ENCODE measurements at places on chromosomes 1 and 21.

- DNase-seq, result no peak
These were observed 86.4 kb downstream of the NAV1 start for GRCh38 chr1:201625226-201625761.

DNA sequence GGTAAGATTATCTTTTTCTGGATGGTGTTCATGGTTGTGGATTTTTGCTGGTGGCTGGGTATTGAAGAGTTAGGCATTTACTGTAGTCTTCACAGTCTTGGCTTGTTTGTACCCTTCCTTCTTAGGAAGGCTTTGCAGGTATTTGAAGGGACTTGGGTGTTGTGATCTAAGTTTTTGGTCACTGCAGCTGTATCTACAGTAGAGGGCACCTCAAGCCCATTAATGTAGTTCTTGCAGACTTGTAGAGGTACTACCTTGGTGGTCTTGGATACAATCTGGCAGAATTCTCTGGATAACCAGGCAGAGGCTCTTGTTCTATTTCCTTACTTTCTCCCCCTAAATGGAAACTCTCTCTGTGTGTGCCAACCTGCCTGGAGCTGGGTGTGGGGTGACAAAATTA is 155.8 kb upstream of the BRINP3 start:
- no peak for DNase-seq

DNA sequence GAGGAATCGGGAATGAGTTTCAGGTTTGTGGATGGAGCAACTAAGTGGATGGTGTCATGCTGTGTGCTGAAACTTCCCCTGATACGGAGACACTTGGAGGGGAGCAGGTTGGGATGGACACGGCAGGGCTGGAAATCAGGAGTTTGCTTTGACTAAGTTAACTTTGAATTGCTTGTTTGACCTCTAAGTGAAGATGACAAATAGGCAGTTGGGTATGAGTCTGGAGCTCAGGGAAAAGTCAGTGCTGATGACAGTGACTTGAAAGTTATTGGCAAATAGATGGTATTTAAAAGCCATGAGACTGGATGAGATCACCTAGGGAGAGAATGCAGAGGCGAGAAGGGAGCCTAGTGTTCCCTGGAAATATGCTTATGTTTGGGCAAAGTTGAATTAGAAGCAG is 12.8 kb upstream of the ZSCAN20 start:
- no peak for DNase-seq

DNA sequence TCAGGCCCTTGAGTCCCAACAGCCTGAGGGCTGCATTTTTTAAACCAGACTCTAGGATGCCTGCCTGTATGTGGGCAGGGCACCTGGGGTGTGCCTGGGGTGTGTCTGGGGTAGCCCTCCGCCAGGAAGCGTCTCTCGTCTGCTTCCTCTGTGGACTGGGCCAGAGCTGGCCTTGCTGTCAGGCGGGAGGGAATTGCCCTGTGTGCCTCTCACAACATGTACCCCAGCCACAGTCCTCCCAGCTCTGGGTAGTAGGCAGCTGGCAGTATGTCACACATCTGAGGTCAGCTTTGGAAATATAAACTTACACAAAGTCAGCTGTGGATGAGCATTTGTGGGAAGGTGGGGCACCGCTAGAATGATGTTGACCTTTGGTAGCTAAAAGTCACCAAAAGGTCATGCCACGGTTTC is 13.0 kb downstream of the TRAF5 start:
- DNase-seq, result no peak

- DNase-seq, result no peak
These were observed 348.0 kb downstream of the KCNT2 start for GRCh38 chr1:196260270-196260669.

GRCh38 chr21:33769057-33769456 is 126.8 kb downstream of the ITSN1 start:
- no peak for DNase-seq

DNA sequence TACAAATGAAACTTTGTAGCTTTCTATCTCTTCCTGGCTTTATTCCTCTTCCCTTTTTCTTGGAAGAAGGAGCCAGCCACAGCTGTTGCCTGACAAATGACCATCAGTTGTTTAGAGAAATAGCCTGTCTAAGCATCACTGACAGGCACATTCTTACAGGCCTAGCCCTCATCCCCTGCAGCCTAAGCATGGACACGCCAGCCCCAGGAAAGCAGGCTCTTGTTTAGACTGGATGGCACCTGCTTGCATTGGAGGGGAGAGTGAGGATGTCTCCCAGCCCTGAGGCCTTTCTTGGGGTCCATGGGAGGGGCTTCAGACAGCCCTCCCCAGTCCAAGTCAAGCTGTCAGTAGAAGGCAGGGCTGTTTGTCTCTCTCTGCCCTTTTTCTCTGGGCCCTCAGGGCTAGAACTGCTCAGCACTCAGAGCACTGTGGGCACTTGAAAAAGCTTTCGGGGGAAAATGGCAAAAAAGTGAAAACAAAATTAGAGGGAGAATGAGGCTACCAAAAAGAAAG is 282.5 kb upstream of the PLXNA2 start:
- DNase-seq, result no peak

DNA sequence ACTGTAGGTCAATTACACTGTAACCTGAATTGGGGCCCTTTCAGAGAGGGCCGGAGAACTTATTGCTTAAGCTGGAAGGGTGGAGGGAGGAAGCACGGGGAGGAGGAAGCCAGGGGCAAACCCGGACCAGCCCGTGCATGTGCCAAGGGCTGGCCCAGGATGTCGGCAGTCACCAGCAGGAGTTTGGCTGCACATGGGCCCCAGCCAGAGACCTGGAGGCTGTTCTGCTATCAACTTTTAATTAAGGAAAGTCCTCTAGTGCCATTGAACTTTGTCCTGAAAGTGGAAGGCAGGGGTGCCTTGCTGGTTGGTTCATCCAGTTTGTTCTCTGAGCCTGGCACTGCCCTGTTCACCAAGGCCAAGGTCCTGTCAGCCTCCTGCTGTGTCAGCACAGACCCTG is 200.8 kb upstream of the VAMP3 start:
- no peak for DNase-seq

DNA sequence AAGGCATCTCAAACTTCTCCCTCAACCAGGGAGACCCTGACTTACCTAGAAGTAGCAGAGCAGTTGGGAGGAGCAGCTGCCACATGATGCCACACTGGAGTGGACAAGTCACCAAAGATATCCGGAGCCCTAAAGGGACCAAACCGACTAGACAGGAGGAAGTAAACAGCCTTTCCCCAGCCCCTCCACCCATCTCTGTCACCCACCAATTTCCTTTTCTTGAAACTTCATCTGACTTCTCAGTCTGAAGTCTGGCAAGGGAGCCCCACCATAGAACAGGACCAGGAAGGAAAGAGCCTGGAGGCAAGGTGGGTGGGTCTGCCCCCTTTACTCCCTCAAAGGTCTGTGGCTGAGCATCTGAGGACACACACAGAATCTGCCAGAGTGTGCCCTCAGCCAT is at the start of gene FCGR3A:
TSS of gene FCGR3A (minus strand) at position 167 of the 400 bp plus-strand sequence. CDS start at position 85, 82 bp downstream.
- DNase-seq, result no peak

DNA sequence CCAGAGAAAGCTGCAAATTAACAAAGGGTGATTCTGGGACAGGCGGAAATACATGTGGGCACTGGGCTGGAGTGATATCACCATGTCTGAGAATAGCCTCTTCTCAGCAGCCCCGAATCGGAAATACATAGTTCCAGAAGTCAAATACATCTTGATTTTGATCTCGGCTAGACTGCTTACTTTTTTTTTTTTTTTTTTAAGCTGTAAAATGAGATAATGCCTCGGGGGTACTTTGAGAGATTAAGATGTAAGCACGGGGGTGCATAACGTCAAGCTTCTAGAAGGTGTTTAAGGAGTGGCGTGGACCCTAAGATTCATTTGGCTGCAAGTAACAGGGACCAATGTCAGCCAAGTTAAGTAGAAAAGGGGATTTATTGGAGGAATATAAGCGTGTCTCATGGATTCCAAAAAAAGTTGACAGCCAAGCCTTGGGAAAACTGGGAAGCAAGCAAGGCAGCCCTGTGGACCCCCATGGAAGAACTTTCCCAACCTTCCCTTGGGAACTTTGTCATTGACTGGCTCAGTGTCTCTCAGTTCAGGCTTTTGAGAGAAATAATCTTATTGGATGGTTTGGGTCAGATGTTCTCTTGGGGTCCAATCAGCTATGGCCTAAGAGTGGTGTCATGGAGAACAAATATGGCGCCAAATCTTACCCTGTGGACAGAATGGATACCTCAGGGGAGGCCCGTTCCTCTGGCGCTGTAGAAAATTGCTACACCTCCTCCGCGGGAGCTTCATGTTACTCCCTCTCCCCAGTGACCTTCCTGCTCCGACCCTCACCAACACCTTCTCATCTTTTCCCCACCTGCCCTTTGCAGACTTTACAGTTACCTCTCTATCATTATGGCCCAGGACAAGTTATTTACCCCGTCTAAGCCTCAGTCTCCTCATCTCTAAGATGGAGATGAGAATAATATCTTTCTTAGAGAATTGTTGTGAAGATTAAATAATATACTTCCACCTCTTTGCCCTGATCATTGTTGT is 186.6 kb downstream of the KAZN start:
- DNase-seq, result no peak

DNA sequence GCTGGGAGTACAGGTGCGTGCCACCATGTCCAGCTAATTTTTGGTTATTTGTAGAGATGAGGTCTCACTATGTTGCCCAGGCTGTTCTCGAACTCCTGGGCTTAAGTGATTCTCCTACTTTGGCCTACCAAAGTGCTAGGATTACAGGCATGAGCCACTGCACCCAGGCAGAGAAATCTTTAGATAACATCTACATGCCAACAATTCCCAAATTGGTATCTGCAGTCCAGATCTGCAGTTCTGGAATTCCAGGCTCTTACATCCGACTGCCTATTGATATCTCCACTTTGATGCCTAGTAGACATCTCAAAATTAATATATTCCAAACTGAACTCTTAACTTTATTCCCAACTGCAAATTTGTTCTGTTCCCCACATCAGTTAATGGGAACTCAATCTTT is 23.3 kb downstream of the INAVA start:
- DNase-seq, result no peak

GRCh38 chr1:212701910-212702309 is 2.3 kb upstream of the BATF3 start:
- DNase-seq, result no peak
